ENCODE measurements at places on chromosomes 7 and 10.

GRCh38 chr7:155961241-155962190, 149.3 kb upstream of the SHH start:
- DNase-seq, result no peak

DNA sequence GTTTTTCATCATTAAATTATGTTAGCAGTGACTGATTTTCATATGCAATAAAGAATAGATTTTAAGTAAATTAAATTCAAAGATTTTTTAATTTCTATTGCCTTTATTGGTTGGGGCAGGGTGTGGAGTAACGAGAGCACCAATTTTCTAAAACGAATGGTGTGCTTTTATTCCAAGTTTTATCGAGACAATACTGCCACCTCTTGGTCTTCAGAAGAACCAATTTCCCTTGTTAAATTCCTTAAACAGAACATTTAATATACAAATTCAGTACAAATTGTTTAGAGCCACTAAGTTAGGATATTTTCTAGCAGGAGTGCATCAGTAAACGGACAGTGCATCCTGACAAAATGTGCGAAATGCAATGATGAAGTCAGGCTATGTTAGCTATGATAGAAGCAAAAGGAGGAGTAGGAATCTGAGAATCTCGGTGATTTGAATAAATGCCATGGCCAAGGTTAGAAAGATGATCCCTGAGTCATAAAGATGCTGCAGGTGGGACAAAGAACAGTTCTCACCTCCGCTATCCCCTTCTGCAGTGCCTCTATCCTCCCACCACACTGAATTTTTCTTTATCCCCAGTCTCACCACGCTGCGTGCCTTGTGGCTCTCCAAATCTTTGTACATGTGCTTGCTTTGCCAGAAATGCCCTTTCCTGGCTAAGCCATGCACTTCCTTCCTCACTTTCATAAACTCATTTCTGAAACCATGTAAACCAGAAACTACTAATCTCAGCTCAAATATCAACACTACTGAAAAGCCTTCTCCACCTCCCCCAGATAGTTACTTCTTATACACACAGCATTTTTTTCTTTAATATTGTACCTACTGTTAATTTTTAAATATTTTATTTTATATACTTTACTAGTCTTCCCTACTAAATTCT, 31.9 kb upstream of the AGBL3 start:
- peak; percentile 57 for DNase-seq

GRCh38 chr10:97182288-97182990, 3.3 kb downstream of the SLIT1 start:
- DNase-seq, result peak; percentile 20

DNA sequence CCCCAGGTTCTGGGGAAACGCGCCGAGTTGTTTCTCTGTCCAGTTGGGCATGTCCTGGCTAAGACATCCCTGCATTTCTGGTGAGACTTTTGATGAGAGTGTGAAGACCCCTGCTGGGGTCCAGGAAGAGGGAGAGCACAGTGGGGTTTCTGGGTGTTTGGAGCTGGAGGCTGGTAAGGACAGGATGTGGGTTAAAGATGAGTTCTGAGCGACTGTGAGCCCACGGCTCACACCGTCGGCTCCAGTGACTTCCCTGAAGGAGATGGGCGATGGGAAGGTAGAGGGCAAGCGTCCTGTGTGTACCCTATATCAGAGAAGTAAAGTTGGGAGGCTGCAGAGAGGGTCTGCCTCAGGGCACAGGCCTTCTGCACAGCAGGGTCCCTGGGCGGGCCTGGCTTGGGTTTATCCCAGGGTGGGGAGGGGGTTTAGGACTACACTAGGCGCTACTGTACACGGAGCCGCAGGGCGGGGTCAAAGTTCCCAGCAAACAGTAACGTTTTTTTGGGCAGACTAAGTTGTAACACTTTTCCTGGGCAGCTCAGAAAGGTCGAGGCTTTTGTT, 3.6 kb downstream of the EMX2 start:
- no peak for DNase-seq

DNA sequence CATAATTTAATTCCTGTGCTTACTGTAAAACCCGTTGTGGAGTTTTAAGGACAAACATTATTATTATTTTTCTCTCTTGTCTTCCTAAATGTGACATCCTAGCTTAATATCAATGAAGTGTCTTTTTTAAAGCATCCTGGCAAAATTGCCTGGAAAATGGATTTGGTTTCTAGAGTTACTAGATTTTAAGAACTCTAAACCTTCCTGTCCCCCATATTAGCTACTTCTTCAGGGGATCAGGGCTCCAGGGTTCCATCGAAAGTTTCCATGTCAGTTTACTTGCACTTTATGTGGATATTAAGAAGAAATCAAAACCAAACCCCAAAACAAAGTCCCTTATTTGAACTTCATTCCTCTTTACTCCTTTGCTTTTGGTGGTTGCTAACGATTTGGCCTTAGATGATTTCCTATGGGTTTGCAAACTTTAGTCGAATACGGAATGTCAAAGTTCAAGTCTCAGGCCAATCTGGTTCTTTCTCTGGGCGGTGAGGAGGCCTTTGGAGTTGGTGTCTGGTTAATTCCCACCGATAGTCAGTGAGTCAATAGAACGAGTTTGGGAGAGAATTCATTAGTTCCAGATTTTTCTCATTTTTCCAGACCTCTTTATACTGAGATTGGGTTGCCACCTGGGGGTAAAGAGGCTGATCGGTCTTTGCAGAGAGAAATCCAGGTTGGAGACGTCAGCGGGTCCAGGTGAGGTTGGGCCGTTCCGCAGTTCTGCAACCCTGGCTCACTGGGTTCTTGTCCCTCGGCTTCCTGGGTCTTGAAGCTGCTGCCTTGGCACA, 1.1 kb downstream of the CUX1 start:
- DNase-seq, result no peak

- no peak for DNase-seq
Observed at GRCh38 chr10:3336673-3337293, 164.2 kb upstream of the PITRM1 start.

- DNase-seq, result peak; percentile 50
Observed at GRCh38 chr10:29386342-29386999, 97.6 kb downstream of the LYZL1 start.

GRCh38 chr7:133135451-133135850, 53.6 kb upstream of the CHCHD3 start:
- no peak for DNase-seq

- no peak for DNase-seq
Observed at GRCh38 chr10:60314069-60314940, 75.4 kb downstream of the ANK3 start.

- DNase-seq, result no peak
Observed at GRCh38 chr7:72307566-72307965, 104.6 kb downstream of the CALN1 start.

- no peak for DNase-seq
Observed at GRCh38 chr10:17578603-17579002, 38.6 kb downstream of the HACD1 start.

DNA sequence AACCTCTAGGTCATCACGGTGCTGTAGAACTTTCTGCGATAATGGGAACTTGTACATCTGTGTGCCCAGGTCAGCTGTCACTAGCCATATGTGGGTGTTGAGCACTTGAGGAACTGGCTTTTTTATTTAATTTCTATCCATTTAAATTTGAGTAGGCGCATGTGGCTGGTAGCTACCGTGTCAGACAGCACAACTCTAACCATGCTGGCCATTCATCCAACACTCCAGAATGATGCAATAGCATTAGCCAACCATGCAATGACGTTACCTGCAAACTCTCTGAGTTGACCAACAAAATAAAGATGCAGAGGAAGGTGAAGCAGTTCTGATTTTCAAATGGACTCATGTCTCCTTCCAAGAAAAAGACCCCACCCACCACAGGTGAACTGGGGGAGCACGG, 24.4 kb upstream of the CHST15 start:
- DNase-seq, result no peak

DNA sequence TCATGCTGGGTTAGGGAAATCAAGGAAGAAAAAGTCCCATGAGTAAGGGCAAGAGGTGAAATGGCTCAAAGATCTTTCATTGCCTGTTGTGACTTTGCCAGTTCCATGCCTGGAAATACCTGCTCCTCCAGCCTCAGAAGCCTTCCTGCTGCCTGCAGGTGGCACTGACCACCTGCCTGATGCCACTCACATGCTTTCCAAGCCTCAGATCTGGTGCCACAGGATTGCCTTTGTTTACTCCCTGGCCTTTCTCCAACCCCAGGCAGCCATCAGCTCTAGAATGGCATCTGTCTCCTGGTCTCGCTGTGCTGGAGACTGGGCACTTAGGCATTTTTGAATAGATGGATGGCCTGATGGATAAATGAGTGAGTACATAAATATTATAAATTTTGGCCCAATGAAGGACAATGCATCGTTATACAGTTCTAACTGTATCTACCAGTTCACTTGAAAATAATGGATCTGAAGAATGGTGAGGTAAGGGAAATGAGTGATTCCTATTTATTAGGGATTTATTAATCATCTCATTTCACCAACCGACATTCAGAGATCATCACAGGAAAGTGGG, 657.2 kb downstream of the INHBA start:
- no peak for DNase-seq

All from NCI-H82 (cell line).